ENCODE measurements at places on chromosomes 7 and 10.

DNA sequence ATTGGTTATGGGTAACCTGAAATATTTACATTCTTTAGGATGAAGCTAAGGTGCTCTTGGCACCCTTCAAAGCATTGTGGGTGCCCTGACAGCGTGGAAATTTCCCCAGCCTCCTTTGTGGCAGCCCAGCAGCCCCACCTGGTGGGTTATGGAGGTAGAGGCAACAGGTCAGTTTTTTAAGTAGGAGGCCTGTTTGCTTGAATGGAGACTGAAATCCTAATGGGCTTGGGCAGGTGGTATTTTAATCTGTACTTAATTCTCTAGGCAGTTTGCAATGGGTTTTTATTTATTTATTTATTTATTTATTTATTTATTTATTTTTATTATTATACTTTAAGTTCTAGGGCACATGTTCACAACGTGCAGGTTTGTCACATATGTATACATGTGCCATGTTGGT lies 139.4 kb downstream of the EPC1 start:
- H3K4me1 ChIP-seq: no peaks in the 10 kb centered on the region
- H3K27ac ChIP-seq: no peak overlapping the region

DNA sequence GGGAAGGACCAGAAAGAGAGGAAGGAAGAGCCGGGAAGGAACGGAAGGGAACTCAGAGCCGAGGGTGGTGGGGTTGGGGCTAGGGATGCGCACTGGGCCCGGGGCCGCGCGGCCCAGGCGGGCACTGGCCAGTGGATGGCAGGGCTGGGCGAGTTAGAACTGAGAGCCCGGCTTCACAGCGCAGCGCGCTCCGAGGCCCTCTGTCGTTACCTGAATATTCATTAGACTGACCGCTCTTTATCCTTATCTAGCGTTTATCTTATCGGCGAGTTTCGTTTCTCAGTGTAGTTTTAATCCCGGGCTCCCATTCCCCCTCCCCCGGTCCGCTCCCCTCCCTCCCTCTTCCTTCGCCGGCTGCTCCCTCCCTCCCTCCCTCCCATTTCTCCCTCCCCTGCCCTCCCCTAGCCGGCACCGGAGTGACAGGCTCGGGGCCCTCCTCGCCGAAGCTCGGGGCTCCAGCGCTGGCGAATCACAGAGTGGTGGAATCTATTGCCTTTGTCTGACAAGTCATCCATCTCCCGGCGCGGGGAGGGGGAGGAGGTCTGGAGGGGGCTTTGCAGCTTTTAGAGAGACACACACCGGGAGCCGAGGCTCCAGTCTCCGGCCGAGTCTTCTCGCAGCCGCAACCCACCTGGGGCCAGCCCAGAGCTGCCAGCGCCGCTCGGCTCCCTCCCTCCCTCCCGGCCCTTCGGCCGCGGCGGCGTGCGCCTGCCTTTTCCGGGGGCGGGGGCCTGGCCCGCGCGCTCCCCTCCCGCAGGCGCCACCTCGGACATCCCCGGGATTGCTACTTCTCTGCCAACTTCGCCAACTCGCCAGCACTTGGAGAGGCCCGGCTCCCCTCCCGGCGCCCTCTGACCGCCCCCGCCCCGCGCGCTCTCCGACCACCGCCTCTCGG lies at the start of gene PAX2:
TSS of gene PAX2 (plus strand) at position 596 of the 895 bp plus-strand sequence. CDS start 679 bp downstream, outside the sequence.
- no peak for DNase-seq
- H3K4me1 ChIP-seq: peaks cover 37% of the 10 kb centered on the region
- H3K36me3 ChIP-seq: no peaks in the 10 kb centered on the region
- peak within 1 kb of the TSS; percentile 14 for H3K4me3 ChIP-seq

- no peak overlapping the region for H3K27ac ChIP-seq
- no peak overlapping the region for H3K4me3 ChIP-seq
- peaks cover 12% of the 10 kb centered on the region for H3K4me1 ChIP-seq
- DNase-seq: no peak
- no peaks in the 10 kb centered on the region for H3K27me3 ChIP-seq
These were observed 103.6 kb downstream of the AHR start for GRCh38 chr7:17401791-17402627.

GRCh38 chr10:66214721-66215404 lies 711.0 kb upstream of the LRRTM3 start:
- DNase-seq: no peak
- H3K4me3 ChIP-seq: no peak overlapping the region
- H3K27ac ChIP-seq: no peak overlapping the region
- no peaks in the 10 kb centered on the region for H3K27me3 ChIP-seq
- H3K4me1 ChIP-seq: no peaks in the 10 kb centered on the region

DNA sequence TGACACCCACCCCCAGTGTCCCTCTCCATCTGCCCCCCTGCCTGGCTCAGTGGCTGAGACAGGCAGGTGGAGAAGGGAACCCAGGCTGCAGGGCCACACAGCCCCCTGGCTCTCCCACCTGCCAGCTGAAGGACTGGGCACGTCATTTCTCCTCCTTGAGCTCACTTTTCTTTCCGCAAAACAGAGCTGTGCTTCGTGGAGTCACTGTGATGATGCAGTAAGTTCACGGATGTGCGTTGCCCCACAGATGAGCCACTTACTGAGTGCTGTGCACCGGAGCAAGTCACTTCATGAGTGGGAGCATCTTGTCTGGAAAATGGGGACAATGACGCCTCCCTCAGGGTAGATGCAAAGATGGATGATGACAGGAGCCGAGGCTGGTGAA lies 2.7 kb downstream of the OPN4 start:
- no peaks in the 10 kb centered on the region for H3K36me3 ChIP-seq
- no peaks in the 10 kb centered on the region for H3K4me1 ChIP-seq
- peak; percentile 29 for DNase-seq
- H3K27ac ChIP-seq: no peak overlapping the region
- no peaks in the 10 kb centered on the region for H3K27me3 ChIP-seq
